ENCODE measurements at places on chromosomes 6 and 20. TPM values are rescaled to one million over a fixed set of nuclear protein-coding genes. Genes with fewer than 3 reads are reported as not detected.

Gene TCP1
- total RNA-seq: 130 TPM

Gene TBX18
- total RNA-seq: 4.6 TPM

Gene OR2H2
- total RNA-seq: not detected

Gene BTN1A1
- total RNA-seq: not detected

Measured in cardiac septum (tissue), 1 donor.